ENCODE measurements at places on chromosomes 11 and 22. TPM values are rescaled to one million over a fixed set of nuclear protein-coding genes. Genes with fewer than 3 reads are reported as not detected.

- no peaks in the 10 kb centered on the region for H3K27me3 ChIP-seq
- H3K36me3 ChIP-seq: no peaks in the 10 kb centered on the region
- peak; percentile 86 for DNase-seq
- peaks cover 14% of the 10 kb centered on the region for H3K4me1 ChIP-seq
- H3K27ac ChIP-seq: no peak overlapping the region
Measured at GRCh38 chr11:111531687-111532364, 8.7 kb upstream of the LAYN start.

DNA sequence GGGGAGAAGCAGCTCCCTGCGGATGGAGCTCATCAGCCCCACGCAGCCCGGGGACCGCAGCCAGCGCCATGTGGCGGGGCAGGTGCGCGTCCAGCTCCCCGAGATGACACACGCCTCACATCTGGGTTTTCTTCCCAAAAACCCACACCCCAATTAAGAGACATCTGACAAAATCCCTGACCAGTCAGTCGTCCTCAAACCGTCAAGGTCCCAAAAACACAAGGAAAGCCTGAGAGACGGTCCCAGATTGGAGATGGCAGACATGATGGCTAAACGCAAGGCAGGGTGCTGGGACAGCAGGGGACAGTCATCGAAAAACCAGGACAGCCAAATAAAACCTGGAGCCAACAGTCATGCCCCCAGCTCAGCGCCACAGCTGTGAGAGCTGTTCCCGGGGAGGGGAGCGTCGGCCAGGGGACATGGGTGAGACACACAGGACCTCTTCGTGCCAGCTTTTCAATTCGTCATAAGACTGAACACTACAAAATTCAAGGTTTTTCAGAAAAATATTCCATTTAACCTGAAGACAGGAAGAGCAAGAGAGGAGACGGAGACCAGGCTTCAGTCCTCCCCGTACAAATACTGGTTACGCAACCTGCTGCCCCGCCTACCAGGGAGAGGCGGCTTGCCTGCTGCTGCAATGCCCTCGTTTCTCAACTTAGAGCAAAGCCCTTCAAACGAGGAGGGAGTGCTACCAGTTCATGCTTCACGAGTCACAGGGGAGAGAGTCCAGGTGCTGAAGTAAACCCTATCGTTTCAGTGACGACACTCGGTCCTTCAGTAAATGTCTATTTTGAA lies 10.5 kb downstream of the TOLLIP start:
- H3K4me3 ChIP-seq: peak overlapping the region; percentile 56
- peaks cover 13% of the 10 kb centered on the region for H3K36me3 ChIP-seq
- H3K27ac ChIP-seq: peak overlapping the region; percentile 66
- peak; percentile 89 for DNase-seq
- H3K4me1 ChIP-seq: peaks cover 7% of the 10 kb centered on the region

- no peak overlapping the region for H3K27ac ChIP-seq
- H3K4me1 ChIP-seq: peaks cover 8% of the 10 kb centered on the region
- no peak overlapping the region for H3K4me3 ChIP-seq
- H3K36me3 ChIP-seq: peaks cover 51% of the 10 kb centered on the region
- DNase-seq: no peak
Measured at GRCh38 chr11:107549954-107550285, 15.6 kb downstream of the ALKBH8 start.

DNA sequence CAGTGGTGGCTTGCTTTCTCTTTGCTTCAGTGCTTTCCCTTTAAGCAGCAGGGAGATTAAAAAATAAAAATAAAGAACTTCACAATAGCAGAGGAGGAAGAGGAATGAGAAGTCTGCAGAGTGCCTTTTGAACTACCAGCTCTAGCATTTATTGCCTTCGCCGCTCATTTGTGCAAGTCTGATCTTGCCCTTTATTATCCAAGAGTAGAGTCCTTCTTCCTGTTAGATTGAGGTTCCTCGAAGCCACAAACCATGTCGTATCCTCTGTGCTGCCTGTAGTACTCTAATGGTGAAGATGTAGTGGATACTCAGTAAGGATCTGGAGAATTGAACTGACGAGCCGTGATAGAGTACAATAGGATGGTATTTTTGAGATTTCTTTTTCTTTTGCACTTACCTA lies 101.2 kb upstream of the RAG2 start:
- no peak overlapping the region for H3K27ac ChIP-seq
- H3K27me3 ChIP-seq: no peaks in the 10 kb centered on the region
- peak; percentile 16 for DNase-seq
- H3K4me3 ChIP-seq: no peak overlapping the region

- H3K4me3 ChIP-seq: no peak overlapping the region
- H3K27me3 ChIP-seq: no peaks in the 10 kb centered on the region
- DNase-seq: no peak
- peaks cover 59% of the 10 kb centered on the region for H3K4me1 ChIP-seq
- peak overlapping the region; percentile 53 for H3K27ac ChIP-seq
Measured at GRCh38 chr22:20528405-20528978, 21.1 kb downstream of the MED15 start.

GRCh38 chr22:46914916-46915894 lies 152.8 kb downstream of the TBC1D22A start:
- H3K27me3 ChIP-seq: no peaks in the 10 kb centered on the region
- no peak overlapping the region for H3K4me3 ChIP-seq
- no peak for DNase-seq
- H3K36me3 ChIP-seq: peaks cover 30% of the 10 kb centered on the region
- peak overlapping the region; percentile 2 for H3K27ac ChIP-seq

The BIK gene
- total RNA-seq: 10.0 TPM

The GATD1 gene
- 67.7 TPM for total RNA-seq

The MISFA gene
- total RNA-seq: 2.4 TPM

The SYT8 gene
- total RNA-seq: 141 TPM
